ENCODE measurements at places on chromosomes 2 and 18.
A peak's percentile ranks its signal among the peaks of the same experiment; 100 is the strongest.

- DNase-seq: no peak
These were observed 29.4 kb downstream of the PTMA start for GRCh38 chr2:231737761-231738160.

DNA sequence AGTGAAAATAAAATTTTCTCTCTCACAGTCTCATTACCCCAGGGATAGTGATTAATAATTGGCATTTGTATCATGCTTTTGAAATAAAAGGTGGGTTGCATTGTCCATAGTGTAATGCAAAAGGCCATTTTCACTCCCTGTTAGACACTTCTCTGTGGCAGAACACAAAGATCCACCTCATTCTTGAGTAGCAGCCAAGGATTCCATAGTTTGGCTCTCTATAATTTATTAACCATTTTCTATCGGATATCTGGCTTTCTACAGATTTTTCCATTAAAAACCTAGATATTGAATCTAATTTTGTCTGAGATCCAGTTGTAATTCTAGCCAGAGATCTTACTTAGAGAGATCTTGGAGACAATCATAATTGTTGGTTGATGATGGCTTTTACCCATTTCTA, 39.0 kb downstream of the CDCA7 start:
- no peak for DNase-seq

GRCh38 chr2:20992201-20992711, 51.6 kb downstream of the APOB start:
- no peak for DNase-seq

DNA sequence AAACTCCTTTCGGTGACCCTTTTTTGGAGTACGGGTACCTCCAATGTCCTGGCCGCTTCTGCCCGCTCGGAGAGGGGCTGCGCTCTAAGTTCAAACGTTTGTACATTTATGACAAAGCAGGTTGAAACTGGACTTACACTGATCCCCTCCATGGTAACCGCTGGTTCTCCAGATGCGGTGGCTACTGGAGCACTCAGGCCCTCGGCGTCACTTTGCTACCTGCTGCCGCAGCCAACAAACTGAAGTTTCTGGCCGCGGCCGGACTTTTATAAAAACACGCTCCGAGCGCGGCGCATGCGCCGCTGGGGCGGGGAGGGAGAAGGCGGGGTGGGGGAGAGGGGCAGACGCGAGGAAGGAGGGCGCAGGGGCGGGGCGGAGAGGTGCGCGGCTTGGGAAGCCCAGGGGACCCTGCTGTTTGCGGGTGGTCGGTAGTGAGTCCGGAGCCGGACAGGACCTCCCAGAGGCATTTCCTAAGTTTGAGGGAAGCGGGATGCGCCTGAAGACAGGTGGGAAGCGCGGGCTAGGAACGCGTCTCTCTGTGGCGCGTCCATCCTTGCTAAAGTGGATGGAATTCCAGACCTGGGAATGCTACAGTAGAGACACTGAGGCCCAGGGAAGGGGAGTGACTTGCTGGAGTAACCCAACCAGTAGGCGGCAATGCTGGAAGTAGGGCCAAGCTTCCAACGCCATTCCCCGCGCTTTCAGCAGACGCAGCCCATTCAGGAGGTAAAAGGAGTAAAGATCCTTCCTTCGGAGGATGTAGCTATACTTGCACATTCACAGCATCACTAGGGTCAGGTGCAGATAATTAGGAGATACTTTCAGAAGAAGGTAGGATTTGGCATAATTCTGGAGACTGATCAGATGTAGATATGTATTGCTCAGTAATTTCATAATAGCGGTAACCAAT, at the start of gene CXCR4:
Gene CXCR4 (minus strand): TSS at position 241 of the 910 bp plus-strand sequence. CDS start 89 bp downstream, at position 152.
- peak; percentile 60 for DNase-seq

DNA sequence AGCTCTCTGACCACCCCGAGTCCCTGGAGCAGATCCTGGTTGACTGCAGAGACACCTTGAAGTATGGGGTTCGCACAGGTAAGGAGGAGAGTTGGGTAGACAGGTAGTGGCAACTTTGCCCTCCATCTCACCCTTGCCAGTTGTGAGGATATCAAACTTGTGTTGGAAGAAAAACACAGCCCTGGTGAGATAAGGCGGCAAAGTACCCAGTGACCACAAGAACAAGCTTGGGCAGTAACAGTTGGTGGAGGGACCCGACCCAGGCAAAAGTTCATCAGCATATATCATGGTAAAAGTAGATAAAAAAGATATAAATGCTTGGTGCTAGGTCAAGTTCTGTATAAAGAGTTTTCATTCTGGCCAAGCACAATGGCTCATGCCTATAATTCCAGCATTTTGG, 14.4 kb downstream of the GAD1 start:
- no peak for DNase-seq

- no peak for DNase-seq
These were observed 350.2 kb downstream of the RIT2 start for GRCh38 chr18:42765302-42765701.

DNA sequence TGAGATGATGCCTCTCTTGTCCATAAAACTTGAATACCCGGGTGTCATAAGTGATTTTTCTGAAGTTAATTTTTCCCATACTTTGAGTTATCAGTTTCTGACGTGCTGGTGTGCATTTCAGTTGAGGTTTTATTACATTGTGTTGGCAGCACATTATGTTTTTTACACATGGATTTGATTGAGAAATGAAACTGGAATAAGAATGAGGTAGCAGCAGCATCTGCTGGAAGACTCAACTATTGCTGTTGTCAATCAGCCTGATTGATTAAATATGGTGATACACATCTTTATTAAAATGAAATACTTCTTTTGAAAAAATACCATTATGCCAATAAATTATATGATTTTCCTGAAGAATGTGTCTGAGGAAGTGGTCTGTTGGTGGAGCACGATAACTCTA, 60.5 kb downstream of the INSIG2 start:
- peak; percentile 8 for DNase-seq

DNA sequence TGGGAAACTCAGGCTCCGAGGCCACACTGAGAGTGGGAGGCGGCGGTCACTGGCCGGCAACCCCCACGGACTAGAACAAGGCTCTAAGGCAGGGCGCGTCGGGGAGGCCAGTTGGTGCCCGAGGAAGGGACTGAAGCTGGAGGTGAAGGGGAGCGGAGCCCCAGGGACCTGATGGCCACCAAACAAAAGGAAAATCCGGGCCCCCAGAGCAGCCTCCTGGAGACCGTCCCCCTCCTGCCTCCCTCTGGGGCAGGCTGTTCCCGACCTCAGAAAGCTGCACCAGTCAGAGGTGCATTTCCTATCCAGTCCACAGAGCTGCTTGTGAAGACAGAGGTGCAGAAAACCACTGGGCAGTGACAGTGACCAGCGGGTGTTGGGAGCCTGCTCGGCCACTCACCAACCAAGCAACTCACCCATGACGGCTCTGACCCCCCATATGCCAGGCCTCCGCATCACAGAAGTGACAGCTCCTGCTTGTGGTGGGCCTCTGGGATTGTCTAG, 172.7 kb downstream of the TWIST2 start:
- no peak for DNase-seq

- no peak for DNase-seq
These were observed 40.9 kb upstream of the SMAD7 start for GRCh38 chr18:48991676-48992075.

DNA sequence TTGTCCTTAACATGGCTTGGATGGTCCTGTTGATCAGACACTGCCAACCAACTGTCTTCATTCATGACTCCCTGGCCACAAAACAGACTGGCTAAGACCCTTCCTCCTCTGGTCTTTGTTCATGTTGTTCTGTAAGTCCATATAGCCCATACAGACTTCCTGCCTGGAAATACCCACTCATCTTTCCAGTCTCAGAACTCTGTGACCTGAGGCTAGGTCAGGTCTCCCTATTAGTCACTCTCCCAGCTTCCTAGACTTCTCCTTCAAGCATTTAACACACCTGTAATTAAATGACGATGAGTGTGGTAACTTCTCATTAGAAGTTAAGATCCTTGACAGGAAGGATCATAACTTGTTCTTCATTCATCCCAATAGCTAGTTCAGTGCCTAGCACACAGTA, 56.3 kb downstream of the CCDC93 start:
- DNase-seq: no peak

DNA sequence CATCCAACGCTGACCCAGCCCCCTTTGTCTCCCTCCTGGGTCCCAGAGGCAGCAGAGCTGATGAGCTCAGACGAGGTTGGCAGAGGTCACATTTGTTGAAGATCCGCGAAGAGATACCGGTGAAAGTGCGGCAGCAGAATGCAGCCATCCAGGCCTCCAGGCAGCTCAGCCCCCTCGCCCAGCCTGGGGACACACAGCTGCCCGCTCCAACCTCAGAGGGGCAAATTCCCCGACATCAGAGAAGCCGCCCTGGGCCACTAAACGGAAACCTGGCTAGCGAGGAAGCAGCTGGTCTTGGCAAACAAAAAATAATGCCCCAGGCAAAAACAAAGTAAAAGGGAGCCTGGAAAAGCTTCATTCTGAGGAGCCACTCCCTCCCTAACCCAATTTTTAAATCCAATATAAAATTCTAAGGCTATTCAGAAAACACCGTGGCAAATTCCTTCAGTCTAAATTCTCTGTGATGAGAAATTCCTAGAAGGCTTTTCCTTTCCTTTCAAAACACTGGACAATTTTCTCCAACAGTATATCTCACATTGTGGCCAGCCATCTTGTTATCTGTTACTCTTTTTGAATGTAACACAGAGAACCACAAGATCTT, 262.4 kb downstream of the SS18 start:
- no peak for DNase-seq

GRCh38 chr2:584863-585823, 92.1 kb downstream of the TMEM18 start:
- no peak for DNase-seq

- no peak for DNase-seq
These were observed 63.1 kb upstream of the TMEM247 start for GRCh38 chr2:46416280-46416679.

- no peak for DNase-seq
These were observed 31.9 kb upstream of the SLC35G4 start for GRCh38 chr18:11577271-11578112.

DNA sequence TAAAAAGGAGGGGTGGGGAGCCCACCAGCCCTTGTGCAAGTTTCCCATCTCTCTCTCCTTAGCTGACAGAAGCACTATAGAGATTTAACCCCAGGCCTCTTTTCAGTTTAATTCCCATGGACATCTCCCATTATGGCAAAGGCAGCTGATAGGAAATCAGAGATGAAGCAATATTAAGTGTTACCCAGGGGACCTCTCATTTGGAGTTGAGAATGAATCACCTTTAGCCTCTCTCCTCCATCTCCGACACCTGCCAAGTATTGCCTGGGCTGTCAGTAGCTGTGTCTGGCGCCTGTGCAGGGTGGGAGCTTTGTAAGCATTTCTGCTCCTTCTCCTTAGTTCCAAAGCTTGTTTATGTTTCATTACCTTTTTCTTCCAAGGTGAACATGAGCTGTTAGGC, 109.0 kb downstream of the AQP4 start:
- DNase-seq: no peak

GRCh38 chr2:162382278-162382677, 38.3 kb downstream of the GCA start:
- DNase-seq: peak; percentile 66
